NCI-H1417 treated with DMSO at 0.1 percent for 48 hours (cell line): ENCODE measurements at places on chromosomes 3 and 15.

GRCh38 chr15:100670505-100671021, 68.2 kb downstream of the ASB7 start:
- no peak for DNase-seq

DNA sequence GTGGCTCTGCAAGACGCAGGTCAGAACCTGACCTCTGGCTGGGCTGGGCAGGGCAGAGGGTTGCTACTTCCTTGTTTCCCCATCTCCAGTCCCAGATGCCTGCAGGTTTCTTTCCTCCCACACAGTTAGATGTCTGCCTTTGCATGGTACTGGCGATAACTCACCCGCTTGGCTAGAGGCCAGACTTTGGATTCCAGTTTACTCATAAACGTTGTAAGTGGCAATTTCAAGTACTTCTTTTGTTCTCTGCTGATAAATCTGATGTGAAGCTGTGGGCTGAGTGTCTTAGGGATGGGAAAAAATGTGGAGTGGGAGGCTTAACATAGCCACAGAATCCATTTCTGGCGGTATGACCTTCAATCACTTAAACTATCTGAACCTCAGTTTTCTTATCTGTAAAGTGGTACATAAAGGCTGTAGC, 194.2 kb downstream of the EBLN2 start:
- peak; percentile 21 for DNase-seq

DNA sequence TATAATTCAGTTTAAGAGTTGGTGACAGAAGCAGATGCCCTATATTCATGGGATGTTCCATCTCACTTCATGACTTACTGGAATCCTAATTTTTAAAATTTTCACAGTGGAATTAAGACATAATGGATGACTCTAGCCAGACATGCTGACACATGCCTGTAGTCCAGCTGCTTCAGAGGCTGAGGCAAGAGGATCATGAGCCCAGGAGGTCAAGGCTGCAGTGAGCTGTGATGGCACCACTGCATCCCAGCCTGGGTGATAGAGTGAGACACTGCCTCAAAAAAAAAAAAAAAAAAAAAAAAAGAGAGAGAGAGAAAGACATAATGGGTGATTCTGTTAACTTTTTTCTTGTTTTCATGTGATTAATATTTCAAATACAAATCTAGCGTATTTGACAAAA, 123.6 kb downstream of the KLHL25 start:
- DNase-seq, result no peak

GRCh38 chr3:104411757-104412156, 955.0 kb upstream of the ALCAM start:
- DNase-seq, result no peak

DNA sequence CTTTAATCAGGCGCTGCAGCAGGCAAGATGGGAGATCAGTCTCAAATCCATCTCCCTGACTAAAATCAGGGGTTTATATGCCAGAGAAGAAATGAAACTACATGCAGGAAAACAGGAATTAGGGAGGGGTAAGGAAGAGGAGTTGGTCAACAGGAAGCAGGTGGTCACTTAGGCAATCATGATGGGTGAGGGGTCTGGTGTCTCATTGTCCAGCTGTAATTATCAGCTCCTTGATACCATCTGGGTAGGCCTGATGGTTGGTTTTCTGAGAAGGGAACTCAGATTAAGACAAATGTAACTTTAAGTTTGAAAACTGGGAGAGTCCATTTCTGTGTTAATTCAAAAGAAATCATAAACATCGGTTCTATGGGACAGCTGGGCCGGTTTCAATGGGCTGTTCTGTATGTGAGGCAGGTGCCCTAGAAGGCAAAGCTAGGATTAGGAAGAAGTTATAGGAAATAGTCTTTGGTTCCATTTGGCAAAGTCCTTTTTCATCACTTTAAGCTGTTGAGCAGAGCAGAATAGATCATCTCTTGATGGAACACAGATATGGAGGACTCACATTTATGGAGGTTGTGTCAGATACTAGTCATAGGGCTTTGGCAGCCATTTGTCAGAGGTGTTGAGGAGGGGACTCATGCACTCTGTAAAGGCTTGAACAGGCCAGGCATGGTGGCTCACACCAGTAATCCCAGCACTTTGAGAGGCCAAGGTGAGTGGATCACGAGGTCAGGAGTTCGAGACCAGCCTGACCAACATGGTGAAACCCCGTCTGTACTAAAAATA, 149.4 kb downstream of the VGLL4 start:
- no peak for DNase-seq
